NCI-H774 (cell line): ENCODE measurements at places on chromosomes 2 and 18.

GRCh38 chr18:23890589-23890988, 124.0 kb upstream of the TTC39C start:
- no peak for DNase-seq

DNA sequence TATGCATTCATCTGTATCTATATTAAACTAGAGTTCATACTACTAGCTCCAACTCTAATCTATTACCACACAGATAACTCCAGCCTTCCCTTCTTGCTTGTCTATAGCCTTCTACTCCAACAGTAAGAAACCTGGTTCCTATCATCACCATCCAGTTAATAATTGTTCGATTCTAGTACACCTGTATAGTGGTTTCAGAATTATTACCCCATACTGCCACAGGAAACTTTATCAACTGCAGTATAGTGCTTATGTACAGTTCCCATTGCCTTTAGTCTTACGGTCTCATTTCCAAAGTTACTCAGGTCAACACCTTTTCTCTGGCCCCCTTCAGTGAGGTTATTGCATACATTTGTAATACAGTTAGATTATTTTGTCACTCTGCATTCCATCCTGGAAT, 14.5 kb downstream of the METTL8 start:
- DNase-seq: no peak

DNA sequence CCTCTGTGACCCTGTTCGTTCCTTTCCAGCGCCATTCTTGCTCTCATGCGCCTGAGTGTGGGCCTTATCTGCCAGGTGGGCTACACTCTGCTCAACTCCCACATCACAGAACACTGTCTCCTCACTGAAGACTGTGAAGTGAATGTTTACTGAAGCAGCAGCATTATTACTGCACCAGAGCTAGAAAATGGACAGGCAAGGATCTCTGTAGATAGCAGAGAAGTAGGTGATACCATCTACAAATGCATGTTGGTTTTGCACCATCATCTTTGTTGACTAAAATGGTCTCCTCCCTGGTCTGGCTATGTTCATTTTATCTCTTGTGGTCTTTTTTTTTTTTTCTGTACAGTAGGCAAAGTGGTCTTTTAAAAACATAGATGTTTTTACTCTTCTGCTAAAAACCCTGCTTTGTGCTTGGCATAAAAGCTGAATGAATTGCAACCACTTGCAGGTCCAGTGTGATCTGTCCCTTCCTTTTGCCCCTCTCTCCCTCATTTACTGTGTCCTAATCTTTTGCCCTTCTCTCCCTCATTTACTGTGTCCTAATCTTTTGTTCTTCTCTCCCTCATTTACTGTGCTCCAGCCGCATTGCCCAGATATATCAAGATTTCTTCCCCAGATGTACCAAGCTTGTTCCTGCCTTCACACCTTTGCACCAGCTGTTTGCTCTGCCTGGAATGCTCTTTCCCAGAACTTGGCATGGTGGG, 35.4 kb downstream of the BABAM2 start:
- DNase-seq: no peak

- DNase-seq: peak; percentile 74
Observed at GRCh38 chr2:9205963-9206948, at the start of gene ASAP2. Gene ASAP2, plus strand, starts transcription at chr2:9206812. Its CDS starts 293 bp downstream, at chr2:9207105.

DNA sequence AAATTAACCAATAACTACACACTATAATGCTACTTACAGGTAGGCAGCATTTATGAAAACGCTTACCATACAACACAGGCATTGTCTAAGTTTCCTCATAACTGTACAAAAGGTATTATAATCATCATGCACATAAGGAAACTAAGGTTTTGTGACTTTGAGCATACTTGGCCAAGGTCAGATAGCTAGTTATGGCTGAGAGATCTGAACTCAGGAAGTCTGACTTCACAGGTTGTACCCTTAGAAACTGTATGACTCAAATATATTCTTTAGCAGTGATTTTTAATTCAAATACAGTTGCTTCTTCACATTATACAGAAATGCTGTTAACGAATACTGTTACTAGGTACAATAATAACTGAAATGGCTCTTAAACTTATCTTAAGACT, 89.3 kb downstream of the TRIP12 start:
- no peak for DNase-seq

DNA sequence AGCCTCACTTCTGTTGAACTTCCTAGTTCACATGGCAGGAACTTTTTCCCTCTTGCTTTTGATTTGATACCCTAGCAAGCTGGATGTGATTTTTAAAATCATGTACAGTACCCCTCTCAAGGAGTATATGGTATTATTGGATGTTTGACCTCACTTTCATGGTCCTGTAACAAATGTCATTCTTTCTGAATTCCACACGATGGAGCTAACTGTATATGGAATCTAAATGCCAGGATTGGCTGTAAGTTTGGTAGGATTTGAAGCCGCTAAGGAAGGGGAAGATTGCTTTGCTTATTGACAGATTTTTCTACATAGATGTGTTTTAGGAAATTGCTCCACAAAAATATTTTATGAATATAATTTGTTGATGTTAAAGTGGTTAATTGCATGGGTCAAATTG, 18.3 kb downstream of the MAIP1 start:
- DNase-seq: peak; percentile 2

GRCh38 chr18:56988022-56988421, 158.9 kb upstream of the BOD1L2 start:
- DNase-seq: no peak
